ENCODE measurements at places on chromosomes 16 and 17.

- DNase-seq, result no peak
Observed at GRCh38 chr17:9356488-9356911, 219.1 kb downstream of the STX8 start.

DNA sequence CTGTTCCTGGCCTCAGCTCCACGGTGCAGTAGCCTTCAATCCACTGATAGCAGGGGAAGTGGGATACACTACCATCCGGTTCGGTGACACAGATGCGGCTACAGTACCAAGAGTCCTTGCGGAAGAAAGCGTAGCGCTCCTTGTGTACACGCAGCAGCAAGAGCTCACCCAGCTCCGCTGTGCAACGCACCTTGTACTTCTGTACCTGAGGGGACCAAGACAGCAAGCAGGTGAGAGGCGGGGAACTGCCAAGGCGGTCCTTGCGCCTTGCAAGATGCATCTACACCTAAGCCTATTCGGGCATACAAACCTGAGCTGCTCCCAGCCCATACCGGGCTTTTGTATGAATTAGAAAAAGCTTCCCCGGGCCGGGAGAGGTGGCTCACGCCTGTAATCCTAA lies 1.5 kb downstream of the ALOXE3 start:
- DNase-seq, result no peak

GRCh38 chr17:38732376-38733281 lies 2.5 kb downstream of the CISD3 start:
- no peak for DNase-seq

DNA sequence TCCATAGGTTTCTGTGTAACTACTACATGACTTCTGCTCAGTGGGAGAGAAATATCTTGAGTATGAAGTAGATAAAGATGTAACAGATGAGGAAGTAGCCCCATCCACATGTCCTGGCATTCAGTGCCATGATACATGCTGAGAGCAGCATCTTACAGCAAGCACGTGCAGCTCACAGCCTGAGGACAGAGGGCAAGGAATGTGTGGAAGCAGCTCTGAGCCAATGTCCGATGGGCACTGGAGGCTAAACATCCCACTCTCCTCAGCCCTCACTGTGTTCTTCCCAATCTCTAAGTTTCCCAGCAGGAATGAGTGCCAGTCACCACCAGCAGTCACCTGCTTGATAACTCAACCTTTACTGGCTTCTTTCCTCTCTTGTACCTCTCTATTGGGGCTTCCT lies 40.4 kb downstream of the CFDP1 start:
- DNase-seq, result peak; percentile 15

- no peak for DNase-seq
Observed at GRCh38 chr17:31753011-31753410, 106.0 kb downstream of the COPRS start.

GRCh38 chr17:332558-333322 lies 19.9 kb downstream of the RPH3AL start:
- peak; percentile 61 for DNase-seq

GRCh38 chr17:64418506-64419339 lies 28.1 kb upstream of the PECAM1 start:
- DNase-seq, result peak; percentile 74

GRCh38 chr17:80182845-80183223 lies 13.0 kb downstream of the CARD14 start:
- DNase-seq, result no peak

- no peak for DNase-seq
Observed at GRCh38 chr16:35410438-35410837, 1951.0 kb downstream of the TP53TG3F start.

- no peak for DNase-seq
Observed at GRCh38 chr16:19463468-19464315, 46.0 kb downstream of the TMC5 start.

DNA sequence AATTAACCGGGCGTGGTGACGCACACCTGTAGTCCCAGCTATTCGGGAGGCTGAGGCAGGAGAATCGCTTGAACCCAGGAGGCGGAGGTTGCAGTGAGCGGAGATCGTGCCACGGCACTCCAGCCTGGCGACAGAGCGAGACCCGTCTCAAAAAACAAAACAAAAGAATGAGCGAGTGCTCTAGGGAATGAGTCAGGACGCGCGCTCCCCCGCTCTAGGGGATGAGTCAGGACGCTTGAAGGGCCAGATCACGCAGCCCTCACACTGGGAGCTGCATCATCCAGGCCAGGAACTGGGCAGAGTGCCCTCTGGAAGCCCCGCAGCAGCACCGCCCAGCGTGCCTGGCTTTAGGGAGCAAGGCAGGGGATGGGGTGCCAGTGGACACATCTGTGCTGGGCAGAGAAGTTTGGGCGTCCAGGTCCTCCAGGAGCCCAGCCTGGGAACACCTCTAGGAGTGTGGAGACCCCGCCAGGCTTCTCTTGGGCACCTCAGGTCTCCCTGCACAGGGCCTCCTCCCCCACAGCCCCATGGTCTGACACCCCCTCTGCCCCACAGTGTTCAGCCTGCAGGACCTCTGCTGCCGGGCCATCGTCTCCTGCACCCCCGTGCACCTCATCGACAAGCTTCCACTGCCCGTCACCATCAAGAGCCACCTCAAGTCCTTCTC lies 3.9 kb upstream of the WFIKKN1 start:
- DNase-seq, result peak; percentile 95

DNA sequence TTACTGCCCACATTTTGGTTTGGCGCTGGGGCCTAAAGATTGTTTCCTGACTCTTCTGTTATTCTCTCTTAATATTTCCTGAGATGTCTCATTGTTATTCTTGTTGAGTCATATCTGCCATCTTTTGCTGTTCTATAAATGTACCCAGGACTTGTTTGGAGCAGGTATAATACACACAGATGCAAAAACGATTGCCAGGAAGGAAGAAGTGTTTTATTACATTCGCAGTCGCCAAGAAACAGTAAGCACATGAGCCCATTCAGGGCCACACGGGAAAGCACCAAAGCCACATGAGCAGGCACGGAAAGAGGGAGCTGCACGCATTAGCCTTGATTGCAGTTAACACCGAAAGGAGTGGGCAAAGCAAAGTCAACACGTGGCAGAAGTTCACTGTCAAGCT lies 70.2 kb downstream of the ARHGAP44 start:
- peak; percentile 3 for DNase-seq

DNA sequence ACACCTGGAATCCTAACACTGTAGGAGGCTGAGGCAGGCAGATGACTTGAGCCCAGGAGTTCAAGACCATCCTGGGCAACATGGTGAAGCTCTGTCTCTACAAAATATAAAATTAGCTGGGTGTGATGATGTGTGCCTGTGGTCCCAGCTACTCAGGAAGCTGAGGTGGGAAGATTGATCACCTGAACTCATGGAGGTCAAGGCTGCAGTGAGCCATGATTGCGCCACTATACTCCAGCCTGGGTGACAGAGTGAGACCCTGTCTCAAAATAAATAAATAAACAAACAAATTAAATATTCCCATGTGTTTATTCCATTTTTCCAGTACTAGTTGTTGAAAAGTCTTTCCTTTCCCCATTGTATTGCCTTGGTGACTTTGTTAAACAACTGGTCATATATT lies 74.8 kb upstream of the DNAH17 start:
- no peak for DNase-seq

GRCh38 chr17:4005296-4006164 lies 41.3 kb upstream of the ATP2A3 start:
- DNase-seq, result no peak

- DNase-seq, result no peak
Observed at GRCh38 chr16:61371881-61372280, 664.4 kb downstream of the CDH8 start.

- no peak for DNase-seq
Observed at GRCh38 chr17:67051837-67052236, 7.5 kb downstream of the CACNG1 start.

GRCh38 chr17:48592577-48592976 lies 1.0 kb downstream of the HOXB5 start:
- DNase-seq, result no peak

GRCh38 chr16:78271981-78272380 lies 172.5 kb downstream of the WWOX start:
- no peak for DNase-seq

GRCh38 chr17:1119924-1120323 lies 59.9 kb downstream of the ABR start:
- no peak for DNase-seq

DNA sequence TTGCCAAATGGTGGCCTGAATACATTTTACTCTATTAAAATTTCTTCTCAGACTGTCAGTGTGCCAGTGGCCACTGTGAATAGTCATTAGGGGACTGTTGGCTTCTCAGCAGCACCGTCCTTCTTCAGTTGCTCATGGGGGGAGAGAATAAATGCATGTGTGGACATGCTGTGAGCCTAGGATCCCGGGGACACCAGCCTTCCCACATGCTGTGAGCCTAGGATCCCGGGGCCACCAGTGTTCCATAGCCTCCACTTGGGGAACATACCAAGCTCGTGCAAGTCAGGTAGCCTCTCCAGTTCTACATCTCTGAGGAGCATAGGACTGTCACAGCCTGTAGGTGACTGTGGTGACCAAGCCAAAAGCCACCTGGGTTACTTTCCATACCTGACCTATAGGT lies 51.5 kb downstream of the BANP start:
- DNase-seq, result no peak

GRCh38 chr17:36655726-36656125 lies 54.3 kb downstream of the MRM1 start:
- DNase-seq, result no peak

GRCh38 chr17:81691608-81692007 lies 7.8 kb downstream of the HGS start:
- DNase-seq, result no peak

GRCh38 chr17:75267153-75267410 lies 3.9 kb downstream of the MIF4GD start:
- DNase-seq, result no peak

GRCh38 chr16:64311241-64311640 lies 810.6 kb downstream of the CDH11 start:
- DNase-seq, result peak; percentile 22

- DNase-seq, result peak; percentile 93
Observed at GRCh38 chr17:69060822-69061221, at the start of gene ABCA9. Gene ABCA9, minus strand, starts transcription at chr17:69060927. Its CDS starts 9,801 bp downstream, at chr17:69051126.

DNA sequence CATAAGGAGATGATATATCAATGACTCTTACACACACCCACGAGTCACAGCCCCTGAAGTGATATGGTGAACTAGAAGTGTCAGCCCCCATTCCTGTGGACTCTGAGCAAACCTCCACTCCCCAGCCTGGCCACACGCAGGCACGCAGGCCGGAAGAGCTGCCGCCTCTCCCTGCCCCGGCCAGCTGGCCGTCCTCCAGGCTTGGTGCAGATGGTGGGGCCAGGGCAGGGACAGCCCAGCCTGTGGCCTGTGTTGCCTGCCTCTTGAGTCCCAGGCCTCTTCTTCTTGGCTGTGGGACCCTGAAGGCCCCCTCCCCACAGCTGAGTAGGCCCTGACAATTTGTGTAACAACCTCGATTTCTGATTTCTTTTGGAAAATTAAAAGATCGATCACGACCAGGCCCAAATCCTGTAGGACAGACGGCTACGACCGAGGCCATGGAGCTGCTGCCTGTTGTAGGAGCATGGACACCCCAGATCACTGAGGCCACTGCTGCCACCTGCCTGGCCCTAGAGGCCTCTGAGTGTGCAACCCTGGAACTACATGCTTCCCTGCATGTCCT lies 10.0 kb upstream of the MPRIP start:
- DNase-seq, result peak; percentile 82

DNA sequence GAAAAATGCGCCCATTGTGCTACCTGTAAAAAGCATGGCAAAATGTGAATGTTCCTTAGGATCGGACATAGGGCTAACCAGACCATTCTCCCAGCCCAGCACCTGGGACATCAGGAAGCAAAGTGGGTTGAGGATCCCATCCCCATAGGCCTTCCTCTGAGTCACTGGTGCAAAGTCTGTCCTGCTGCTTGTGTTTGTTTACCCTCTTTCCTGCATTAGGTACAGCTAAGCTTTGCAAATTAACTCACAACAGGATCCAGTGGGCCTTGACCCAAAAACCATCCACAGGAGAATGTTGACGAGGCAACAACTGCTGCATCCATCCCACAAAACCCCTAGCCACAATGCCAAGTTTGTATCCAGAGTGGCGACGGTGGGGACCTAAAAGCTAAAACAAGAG lies 106.2 kb downstream of the GRIN2A start:
- DNase-seq, result no peak

- no peak for DNase-seq
Observed at GRCh38 chr17:27504188-27504995, 48.1 kb downstream of the KSR1 start.

- no peak for DNase-seq
Observed at GRCh38 chr17:79794659-79795511, 2.0 kb downstream of the CBX8 start.

GRCh38 chr17:55278173-55278961 lies 13.6 kb downstream of the HLF start:
- no peak for DNase-seq

- no peak for DNase-seq
Observed at GRCh38 chr16:71863995-71864394, 18.2 kb downstream of the ATXN1L start.

DNA sequence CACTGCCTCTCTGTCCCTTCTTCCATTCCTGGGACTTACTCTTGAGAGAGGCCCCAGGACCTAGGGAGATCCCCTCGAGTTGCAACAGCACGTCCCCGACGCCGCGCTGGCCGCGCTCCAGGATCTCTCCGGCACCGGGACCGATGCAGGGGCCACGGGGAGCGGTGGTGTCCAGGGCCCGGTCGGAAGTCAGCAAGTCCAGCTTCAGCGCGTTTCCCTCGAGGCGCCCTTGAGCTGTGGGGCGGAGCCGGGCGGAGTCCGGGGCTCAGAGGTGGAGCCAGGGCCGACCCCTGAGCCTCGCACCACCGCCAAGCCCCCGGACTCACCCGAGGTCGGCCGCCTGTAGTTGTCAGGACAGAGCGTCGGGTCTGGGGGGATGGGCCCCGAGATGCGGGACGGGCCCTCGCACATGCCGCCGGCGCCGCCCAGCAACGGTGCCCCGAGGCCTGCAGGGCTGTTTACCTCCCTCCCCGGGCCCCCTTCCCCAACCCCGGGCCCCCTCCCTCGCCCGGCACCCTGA lies 458 bp downstream of the ENKD1 start:
- DNase-seq, result no peak

GRCh38 chr16:86256995-86257394 lies 253.3 kb upstream of the FOXF1 start:
- no peak for DNase-seq

DNA sequence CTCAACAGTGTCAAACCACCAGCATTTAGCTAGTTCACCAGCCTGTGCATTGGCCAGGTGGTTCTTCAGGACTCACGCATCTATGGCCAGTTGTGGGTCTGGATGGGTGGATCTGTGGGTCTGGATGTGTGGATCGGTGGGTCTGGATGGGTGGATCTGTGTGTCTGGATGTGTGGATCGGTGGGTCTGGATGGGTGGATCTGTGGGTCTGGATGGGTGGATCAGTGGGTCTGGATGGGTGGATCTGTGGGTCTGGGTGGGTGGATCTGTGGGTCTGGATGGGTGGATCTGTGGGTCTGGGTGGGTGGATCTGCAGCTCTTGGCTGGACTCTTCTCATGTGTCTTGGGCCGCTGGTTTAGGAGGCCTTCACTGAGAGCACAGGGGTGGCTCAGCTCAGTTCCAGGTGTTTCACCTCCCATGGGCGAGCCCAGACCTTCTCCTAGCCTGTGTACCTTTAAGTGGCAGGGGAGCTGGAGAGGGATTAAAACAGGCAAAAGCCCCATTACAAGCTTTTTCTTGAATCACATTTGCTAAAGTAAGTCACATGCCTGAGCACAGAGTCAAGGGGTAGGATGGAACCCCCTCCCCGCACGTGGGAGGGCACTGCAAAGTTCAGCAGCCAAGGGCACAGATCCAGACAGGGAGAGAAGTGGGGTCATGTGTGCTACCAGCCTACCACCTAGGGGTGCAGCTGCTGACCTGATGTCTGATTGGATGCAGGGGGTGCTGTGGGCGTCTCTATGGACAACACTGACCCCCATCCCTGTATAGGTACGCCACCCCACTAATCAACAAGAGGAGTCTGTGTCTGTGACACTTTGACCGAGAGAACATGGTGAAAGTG lies 3.4 kb upstream of the NUBP1 start:
- DNase-seq, result no peak
